A549 treated with ZK216348 at 1 μM for 4 hours (cell line): ENCODE measurements at places on chromosomes 6 and 20. TPM values are rescaled to one million over a fixed set of nuclear protein-coding genes. Genes with fewer than 3 reads are reported as not detected.

Gene NKAPL
- total RNA-seq: not detected in 5 replicates

Gene ITPR3
- total RNA-seq: 25.9 to 56.8 TPM (median 47.0 TPM) in 5 replicates

Gene FUCA2
- total RNA-seq: 47.5 to 53.7 TPM (median 53.2 TPM) in 5 replicates

Gene TREML4
- not detected in 5 replicates for total RNA-seq

Gene CLPSL1
- not detected in 5 replicates for total RNA-seq

Gene CST1
- 0.59 to 1.5 TPM (median 0.81 TPM) in 4 of 5 replicates, not detected in the other for total RNA-seq

Gene SLC17A3
- total RNA-seq: 0.87 to 2.0 TPM (median 1.1 TPM) in 5 replicates

Gene KCNQ2
- total RNA-seq: 0.39 to 0.87 TPM (median 0.57 TPM) in 5 replicates

Gene LY6G5B
- 3.2 to 6.4 TPM (median 5.2 TPM) in 5 replicates for total RNA-seq

Gene ATAT1
- total RNA-seq: 5.2 to 6.5 TPM (median 5.7 TPM) in 5 replicates

Gene C20orf144
- 0.08 to 0.19 TPM in 2 of 5 replicates, not detected in the others for total RNA-seq

Gene PAK5
- total RNA-seq: not detected in 5 replicates

Gene SLC22A16
- total RNA-seq: not detected in 5 replicates

Gene BPIFB1
- total RNA-seq: 0.18 TPM in 1 of 5 replicates, not detected in the others
